ENCODE measurements at places on chromosomes 5 and 9.
A peak's percentile ranks its signal among the peaks of the same experiment; 100 is the strongest.

DNA sequence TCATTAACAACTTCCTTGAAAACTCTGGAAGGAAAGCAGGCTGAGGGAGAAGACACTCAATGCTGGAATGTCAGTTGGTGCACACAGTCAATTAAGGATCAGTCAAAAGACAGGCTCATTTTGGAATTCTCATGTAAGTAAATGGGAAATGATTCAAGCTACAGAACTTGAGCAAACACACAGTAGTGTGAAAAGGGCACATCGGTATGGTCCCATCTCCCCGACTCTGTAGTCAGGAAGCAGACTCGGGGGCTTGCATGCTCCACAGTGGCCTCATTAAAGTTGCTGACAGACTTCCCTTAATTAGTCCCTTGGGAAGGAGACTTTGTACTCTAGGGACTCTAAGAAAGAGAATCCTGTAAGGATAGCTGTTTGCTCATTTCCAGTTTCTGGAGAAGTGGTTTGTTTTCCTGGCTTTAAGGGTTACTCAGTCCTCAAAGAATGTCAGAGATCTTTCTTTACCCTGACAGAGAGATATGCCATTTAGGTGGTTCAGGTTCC is 339.2 kb downstream of the ADAMTS6 start:
- ATAC-seq, result no peak

GRCh38 chr9:16289639-16290038 is 580.8 kb downstream of the BNC2 start:
- peak; percentile 64 for ATAC-seq

GRCh38 chr9:84169240-84169639 is 171.3 kb downstream of the SLC28A3 start:
- ATAC-seq, result no peak

DNA sequence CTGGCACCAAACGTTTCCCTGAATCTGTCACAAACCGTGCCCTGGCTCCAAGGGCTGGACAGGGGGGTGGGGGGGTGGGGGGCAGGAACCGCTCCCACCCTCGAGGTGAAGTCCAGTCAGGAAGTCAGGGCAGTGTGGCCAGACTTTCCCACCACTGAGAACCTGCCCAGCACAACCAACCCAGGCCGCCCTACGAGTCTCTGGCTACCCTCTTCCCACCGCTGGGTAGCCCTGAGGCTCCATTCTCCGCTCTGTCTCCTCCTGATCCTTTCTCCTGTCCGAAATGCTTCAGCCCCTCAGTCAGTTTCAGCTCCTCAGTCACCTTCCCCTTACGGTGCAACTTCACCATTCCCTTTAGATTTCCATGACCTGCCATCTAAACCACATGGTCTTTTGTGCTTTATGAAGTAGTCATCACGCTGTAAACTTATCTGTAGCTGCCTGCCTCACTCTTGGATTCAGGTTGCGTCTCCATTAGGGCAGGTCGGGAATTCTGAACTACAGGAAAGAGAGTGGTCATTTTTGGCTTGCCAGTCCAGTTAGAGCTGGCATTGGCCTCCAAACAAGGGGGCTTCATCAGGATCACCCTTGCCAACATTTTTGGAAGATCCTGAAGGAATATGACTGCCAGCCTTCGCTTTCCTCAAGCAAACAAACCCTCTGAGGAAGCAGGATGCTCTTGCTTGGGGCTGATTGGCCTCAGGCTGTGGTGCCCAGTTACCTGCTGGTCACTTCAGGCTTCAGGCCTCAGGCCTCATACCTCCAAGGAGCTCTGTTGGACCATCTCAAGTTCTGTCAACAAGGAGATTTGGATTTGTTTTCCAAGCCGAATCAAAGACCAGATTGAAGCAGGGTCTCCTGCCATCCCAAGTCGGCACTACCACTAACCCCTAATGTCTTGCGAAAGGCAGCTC is 794 bp upstream of the DCAF12 start:
- no peak for ATAC-seq

DNA sequence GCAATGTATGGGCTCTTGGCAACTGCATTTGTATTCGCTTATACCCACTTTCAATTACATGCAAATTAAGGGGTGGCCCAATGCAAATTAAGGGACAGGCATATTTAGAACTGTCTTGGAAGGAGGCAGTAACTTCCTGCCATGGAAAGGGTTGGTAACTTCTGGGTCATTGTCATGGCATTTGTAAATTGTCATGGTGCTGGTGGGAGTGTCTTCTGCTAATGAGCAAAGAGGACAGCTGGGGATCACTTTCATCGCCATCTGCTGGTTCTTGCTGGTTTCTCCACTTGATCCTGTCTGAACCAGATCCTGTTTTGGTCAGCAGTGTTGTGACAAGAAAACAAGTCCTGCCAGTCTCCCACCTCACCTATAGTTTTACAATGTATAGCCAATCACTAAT is 23.3 kb upstream of the UGT3A2 start:
- no peak for ATAC-seq

DNA sequence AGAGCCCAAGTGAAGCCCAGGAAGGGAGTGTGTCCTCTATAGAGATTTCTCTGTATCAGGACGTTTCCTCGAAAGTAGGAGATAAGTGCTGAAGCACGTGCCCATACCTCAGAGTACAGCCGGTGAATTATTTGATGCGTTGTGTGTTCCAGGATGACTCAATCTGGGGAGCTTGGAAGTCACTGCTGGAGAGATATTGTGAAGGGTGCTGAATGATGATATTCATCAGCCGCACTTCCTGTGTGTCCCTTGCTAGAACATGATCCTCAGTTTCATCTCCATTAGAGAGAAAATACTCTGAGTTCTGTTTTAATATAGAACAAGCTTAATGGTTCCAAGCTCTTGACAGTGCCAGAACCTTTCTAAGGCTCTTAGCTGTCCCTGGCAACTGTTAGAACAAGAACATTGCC is 402.3 kb upstream of the ADAMTSL1 start:
- peak; percentile 79 for ATAC-seq

Measured in gastroesophageal sphincter (tissue), 4 donors.